Memory B cell (primary cell): ENCODE measurements at places on chromosomes 11 and 22.

GRCh38 chr22:25350551-25350971, 131.1 kb downstream of the CRYBB2 start:
- H3K4me3 ChIP-seq = no peak overlapping the region
- no peak for DNase-seq
- H3K27ac ChIP-seq = no peak overlapping the region
- peaks cover 49% of the 10 kb centered on the region for H3K36me3 ChIP-seq
- no peaks in the 10 kb centered on the region for H3K27me3 ChIP-seq

- H3K4me1 ChIP-seq = peaks cover 6% of the 10 kb centered on the region
- H3K27ac ChIP-seq = peak overlapping the region; percentile 24
- H3K36me3 ChIP-seq = peaks cover 2% of the 10 kb centered on the region
- no peaks in the 10 kb centered on the region for H3K27me3 ChIP-seq
Measured at GRCh38 chr11:406796-407650, 7.8 kb downstream of the SIGIRR start.

DNA sequence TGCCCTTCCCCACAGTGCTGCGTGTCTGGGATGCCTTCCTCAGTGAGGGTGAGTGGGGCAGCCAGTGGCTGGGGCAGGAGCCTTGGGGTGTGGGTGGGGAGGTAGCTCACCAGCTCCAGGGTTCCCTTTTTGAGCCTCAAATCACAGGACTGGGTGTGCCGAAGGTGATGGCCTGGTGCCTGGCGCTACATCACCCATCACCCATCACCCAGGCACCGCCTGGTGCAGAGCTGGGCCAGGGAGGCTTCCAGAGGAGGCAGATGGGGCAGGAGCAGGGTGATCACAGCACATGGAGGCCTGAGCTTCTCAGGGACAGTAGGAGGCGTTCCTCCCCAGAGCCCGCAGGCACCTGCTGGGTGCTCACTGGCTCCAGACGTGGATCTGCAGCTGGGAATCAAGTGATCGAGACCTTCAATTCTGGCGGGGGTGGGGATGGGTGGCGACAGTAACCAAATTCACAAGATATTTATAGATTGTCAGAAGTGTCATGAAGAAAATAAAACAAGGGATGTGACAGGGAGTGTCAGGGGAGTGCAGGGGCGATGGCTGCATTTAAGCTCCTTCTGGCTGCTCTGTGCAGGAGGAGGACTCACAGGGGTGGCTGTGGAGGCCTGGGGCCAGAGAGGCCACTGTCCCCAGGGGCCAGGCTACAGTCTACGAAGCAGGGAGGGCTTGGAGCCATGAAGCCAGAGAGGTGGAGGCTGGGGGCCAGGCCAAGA, 3.2 kb downstream of the TBC1D10C start:
- peaks cover 55% of the 10 kb centered on the region for H3K4me1 ChIP-seq
- no peaks in the 10 kb centered on the region for H3K27me3 ChIP-seq
- H3K4me3 ChIP-seq = peak overlapping the region; percentile 93
- peak overlapping the region; percentile 91 for H3K27ac ChIP-seq
- peaks cover 23% of the 10 kb centered on the region for H3K36me3 ChIP-seq
- no peak for DNase-seq

GRCh38 chr11:107696140-107696539, 15.7 kb downstream of the SLN start:
- H3K27ac ChIP-seq = no peak overlapping the region
- no peaks in the 10 kb centered on the region for H3K36me3 ChIP-seq
- DNase-seq = no peak
- H3K27me3 ChIP-seq = peaks cover 13% of the 10 kb centered on the region

GRCh38 chr11:61201476-61201875, 1.8 kb upstream of the PGA3 start:
- no peaks in the 10 kb centered on the region for H3K4me1 ChIP-seq
- H3K27ac ChIP-seq = no peak overlapping the region
- H3K27me3 ChIP-seq = peaks cover 13% of the 10 kb centered on the region
- DNase-seq = no peak
- no peaks in the 10 kb centered on the region for H3K36me3 ChIP-seq

- no peak for DNase-seq
- H3K27ac ChIP-seq = no peak overlapping the region
- H3K27me3 ChIP-seq = peaks cover 9% of the 10 kb centered on the region
- H3K4me3 ChIP-seq = no peak overlapping the region
- no peaks in the 10 kb centered on the region for H3K36me3 ChIP-seq
Measured at GRCh38 chr22:48778308-48779195, 1049.1 kb downstream of the BRD1 start.

- no peak for DNase-seq
- no peaks in the 10 kb centered on the region for H3K36me3 ChIP-seq
- H3K4me3 ChIP-seq = no peak overlapping the region
Measured at GRCh38 chr11:17639091-17639490, 80.3 kb upstream of the MYOD1 start.

- no peak for DNase-seq
- H3K4me1 ChIP-seq = peaks cover 6% of the 10 kb centered on the region
- H3K27me3 ChIP-seq = no peaks in the 10 kb centered on the region
- H3K36me3 ChIP-seq = peaks cover 2% of the 10 kb centered on the region
- H3K27ac ChIP-seq = no peak overlapping the region
Measured at GRCh38 chr22:25365491-25366261, 146.2 kb downstream of the CRYBB2 start.

DNA sequence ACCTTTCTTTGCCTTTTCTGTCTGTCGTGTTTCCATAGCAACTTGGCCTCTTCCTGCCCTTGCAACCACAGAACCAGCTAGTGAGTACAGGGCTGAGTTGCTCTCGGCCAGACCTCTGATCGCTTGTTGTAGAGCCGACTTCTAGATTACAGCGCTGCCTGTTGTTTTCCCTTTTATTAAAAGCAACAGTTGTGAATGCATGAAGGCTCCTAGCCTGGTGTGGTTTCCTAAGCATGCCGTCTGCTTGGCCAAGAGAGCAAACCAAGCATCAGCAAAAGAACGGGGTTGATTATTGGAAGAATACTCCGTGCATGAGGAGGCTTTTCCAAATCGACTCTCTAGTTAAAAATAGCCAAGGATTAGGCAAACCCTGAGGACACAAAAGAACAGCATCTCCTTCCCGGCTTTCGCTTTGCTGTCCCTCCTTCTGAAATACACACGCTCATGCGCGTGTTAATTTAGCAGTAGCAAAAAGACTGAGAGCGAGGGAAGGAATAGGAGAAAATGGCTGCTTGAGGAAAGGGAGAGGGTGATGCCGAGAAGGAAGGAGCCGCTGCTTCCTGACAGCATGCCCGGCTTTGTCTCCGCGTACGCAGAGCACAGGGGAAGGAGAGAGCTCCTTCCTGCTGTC, 71.5 kb upstream of the TTC12 start:
- H3K27ac ChIP-seq = no peak overlapping the region
- no peak for DNase-seq
- no peak overlapping the region for H3K4me3 ChIP-seq

GRCh38 chr11:123219066-123219690, 24.1 kb upstream of the CLMP start:
- H3K36me3 ChIP-seq = no peaks in the 10 kb centered on the region
- DNase-seq = no peak
- no peak overlapping the region for H3K4me3 ChIP-seq

DNA sequence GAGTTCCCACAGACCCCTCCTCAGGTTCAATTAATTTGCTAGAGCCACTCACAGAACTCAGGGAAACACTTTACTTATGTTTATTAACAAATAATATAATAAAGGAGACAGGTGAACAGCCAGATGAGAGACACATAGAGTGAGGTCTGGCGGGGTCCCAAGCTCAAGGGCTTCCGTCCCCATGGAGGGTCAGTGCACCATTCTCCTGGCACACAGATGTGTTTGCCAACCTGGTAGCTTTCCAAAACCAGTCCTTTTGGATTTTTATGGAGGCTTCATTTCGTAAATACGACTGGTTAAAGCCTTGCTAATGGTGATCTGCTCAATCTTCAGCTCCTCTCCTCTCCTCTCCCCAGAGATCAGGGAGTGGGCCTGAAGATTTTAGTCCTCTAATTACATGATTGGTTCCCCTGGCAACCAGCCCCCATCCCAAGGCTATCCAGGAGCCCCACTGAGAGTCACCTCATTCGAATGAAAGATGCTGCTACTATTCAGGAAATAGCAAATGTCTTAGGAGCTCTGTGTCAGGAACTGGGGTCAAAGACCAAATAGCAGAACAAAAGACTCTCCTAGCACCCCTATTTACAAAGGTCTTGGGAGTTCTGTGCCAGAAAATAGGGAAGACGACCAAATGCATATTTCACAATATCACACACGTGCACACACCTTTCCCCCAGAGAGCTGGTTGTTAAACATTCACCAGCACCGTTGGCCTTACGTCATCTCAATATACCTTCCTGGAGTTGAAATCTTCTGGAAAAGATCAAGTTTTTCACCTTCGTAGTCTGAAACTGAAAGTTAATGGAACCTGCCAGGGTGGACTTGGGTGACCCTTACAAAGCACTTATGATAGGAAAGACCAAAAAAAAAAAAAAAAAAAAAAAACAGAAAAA, 23.8 kb upstream of the CAPRIN1 start:
- H3K27me3 ChIP-seq = peaks cover 1% of the 10 kb centered on the region
- H3K27ac ChIP-seq = no peak overlapping the region
- DNase-seq = no peak
- no peaks in the 10 kb centered on the region for H3K36me3 ChIP-seq
- H3K4me1 ChIP-seq = no peaks in the 10 kb centered on the region
- no peak overlapping the region for H3K4me3 ChIP-seq
